ENCODE measurements at places on chromosomes 5 and 9. TPM values are rescaled to one million over a fixed set of nuclear protein-coding genes. Genes with fewer than 3 reads are reported as not detected.

DNA sequence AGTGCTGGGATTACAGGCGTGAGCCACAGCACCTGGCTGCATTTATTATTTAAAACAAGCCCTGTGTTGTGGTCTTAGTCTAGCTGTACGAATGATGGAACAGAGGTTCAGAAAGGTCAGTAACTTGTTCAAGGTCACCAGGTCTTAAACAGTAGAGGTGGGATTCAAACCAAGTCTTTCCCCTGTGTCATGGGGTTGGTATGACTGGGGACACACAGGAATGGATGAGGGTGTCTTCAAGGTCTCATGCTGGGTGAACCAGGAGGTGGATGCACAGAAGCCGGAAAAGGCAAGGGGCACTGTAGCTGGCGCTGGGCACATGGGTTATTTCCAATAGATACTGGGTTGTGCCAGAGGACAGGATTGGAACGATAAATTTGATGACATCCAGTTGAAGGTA is 32.2 kb upstream of the TJP2 start:
- no peak for DNase-seq

DNA sequence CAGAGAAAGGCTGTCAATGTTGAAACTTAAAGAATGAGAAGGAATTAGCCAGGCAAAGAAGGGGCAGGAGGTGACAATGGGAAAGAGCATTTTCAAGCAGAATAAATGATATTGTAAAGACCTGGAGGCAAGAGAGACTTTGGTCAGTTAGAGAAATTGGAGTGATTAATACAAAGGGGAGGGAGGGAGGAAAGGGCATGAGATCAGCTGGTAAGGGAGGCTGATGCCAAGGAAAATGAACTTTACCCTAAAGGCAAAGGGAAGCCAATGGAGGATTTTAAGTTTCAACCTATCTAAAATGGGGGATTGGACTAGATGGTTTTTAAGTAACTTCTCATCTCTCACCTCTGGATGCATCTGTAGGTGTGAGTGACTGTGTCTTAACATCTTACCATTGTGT is 23.3 kb downstream of the C5 start:
- DNase-seq, result no peak

DNA sequence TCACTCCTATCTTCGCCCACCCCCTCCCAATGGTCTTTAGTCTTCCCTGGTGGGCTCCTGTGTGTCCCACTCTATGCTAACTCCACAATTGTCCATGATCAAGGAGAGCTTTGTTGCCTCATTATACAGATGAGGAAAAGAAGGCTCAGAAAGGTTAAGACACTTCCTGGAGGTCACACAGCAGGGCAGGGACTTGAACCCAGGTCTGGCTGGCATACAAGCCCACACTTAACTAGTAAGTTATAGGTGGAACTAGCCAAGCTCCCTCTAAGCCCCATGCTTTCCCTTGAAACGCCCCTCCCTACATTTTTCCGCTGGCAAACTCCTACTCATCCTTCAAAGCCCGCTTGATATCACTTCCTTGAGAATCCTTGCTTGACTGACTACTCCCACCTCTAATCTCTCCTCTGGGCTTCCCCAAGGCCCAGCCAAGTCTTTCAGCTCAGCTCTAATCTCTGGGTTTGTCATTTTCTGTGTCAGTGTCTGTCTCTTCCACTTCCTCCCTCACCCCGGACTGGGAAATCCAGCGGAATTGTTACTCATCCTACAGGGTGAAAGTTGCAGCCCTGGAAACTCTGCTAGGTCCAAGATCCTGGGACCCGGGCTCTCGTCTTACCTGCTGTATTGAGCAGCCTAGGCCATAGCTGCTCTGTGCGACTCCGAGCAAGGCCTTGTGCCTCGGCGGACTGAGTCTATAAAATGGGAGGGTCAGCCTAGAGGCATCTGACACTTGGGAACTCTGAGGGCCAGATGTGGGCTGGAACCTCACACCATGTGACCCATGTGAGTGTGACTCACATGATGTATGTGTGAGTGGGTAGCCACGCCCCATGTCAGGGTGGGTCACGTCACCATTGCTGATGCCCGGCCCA is 144.5 kb downstream of the GAPVD1 start:
- DNase-seq, result no peak

- DNase-seq, result no peak
These were observed 288.8 kb upstream of the ADAMTSL1 start for GRCh38 chr9:18185196-18185595.

GRCh38 chr5:34490506-34491250 is 165.4 kb upstream of the RAI14 start:
- no peak for DNase-seq

GRCh38 chr5:137563301-137563645 is 64.1 kb upstream of the SPOCK1 start:
- no peak for DNase-seq

DNA sequence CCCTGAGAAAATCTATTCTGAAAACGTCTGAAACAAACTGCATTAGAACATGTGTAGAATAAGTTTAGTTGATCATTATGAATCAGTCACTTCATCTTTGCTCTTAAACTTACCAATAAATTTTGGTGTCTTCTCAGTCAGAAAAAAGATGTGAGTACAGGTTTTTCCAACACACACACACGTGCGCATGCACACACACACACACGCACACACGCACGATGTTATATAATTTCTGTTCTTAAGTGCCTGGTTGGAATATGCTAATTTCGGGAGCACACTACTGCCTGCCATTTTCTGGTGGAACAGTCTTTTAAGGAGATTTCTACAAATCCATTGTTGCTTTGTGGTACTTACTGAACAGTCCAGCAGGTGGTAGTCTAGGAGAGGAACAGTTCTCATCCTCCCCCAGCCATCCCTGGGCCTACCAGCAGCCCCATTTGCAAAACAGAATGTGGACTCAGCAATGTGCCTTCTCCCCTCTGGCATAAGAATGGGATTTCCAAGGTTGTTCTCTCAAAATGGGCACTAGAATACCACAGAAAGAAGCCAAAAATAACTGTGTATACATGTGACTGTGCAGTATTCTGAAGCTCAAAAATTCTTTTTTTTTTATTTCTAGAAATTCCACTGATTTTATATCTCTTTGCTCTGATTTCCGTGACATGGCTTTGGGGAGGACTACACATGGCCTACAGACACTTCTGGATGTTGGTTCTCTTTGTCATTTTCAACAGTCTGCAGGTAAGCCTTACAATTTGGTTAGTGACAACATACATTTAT is 281.3 kb downstream of the ARRDC3 start:
- DNase-seq, result peak; percentile 28

DNA sequence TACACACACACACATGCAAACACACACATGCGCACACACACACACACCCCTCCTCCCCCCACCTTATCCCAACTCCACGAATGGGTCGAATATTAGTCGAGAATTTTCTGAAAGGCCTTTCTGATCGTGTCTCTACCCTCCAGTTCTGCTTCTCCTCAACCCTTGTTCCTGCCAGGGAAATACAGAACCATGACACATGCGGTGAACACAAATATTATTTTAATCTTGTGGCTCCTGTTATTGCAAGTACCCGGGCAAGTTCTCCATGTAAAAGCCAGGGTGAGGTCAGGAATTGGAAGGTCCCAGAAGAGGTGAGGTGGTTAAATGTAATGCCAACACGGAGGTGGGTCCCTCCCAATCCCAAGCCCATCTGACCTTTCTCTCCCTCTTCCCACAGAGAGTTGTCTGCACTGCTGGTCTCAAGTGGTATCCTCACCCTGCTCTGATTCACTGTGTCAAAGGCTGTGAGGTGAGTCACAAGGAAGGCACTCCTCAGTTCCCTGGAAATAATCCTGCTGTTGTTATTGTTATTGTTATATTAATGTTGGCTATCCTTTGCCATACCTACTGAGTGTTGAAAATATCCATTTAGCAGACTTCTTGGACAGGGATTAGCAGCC is 223.7 kb downstream of the PAPPA start:
- DNase-seq, result peak; percentile 61

DNA sequence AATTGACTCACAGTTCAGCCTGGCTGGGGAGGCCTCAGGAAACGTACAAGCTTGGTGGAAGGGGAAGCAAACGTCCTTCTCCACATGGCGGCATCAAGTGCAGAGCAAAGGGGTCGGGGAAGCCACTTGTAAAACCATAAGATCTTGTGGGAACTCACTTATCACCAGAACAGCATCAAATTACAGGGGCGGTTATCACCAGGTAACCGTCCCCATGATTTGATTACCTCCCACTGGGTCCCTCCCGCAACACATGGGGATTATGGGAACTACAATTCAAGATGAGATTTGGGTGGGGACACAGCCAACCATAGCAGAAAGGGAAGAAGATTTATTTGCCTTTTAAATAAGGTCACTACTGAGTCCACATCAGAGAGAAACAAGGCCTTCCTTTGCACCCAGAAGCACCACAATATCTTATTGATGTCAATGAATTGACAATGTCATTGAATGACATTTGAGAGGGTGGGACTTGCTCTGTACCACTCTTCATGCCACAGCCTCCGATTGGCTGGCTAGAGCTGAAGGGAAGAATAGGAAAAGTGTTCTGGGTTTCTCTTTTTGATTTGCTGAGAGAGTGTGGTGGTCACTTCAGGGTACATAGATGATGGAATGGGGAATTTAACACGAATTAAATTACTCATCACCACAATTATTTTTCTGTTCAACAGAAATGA is 11.0 kb downstream of the SKP2 start:
- no peak for DNase-seq

- DNase-seq, result peak; percentile 1
These were observed 571 bp downstream of the PPIC start for GRCh38 chr5:123035918-123036390.

- peak; percentile 19 for DNase-seq
These were observed 21.0 kb upstream of the SCGB3A2 start for GRCh38 chr5:147857302-147858129.

- no peak for DNase-seq
These were observed 277.2 kb upstream of the CDH9 start for GRCh38 chr5:27315363-27316270.

DNA sequence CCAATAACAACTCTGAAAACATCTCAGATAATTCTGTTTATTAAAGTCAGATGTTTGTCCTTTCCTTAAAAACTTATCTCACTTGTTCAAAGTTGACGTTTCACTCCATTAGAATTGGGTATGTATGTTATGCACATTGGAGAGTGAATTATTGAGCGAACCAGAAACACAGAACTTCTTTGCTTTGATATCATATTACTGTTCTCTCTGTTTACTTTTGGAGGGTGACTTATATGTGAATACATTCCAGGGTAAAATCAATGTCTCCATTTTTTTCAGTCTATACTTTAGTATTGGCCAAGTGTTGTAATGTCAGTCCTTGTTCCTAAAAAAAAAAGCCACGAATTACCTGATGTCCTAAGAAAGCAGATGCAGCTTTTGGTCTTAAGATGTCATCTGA is 307.4 kb downstream of the CSNK1G3 start:
- no peak for DNase-seq

DNA sequence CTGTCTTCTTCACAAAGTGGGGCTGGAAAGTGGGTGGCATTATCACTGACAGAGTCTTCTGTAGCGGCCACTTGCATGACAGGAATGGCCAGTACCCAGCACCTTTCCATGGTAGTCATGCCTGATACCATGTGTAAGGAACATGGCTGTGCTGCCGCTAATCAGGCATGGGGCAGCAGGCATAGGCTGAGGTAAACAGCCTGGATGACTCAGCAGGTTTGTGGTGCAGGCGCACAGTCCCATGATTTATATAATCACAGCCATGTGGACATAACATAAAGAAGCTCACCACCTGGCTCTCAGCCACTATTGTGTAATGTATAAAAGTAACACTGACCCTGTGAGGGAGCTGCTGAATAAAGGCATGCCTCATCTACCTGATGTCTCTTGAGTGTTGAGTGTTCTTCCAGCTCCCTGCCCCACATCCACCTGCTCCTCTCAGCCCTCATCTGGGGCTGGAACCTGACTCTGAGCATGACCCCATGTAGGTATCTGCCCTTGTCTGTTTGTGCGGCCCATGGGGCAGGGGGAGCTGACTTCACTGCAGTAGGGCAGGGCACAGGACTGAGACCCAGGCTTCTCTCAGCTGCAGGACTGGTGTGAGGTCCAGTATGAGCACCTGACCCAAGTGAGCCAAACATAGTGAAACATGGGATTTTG is 13.2 kb upstream of the ICE1 start:
- DNase-seq, result no peak

GRCh38 chr9:130215341-130216119 is 43.3 kb downstream of the NCS1 start:
- peak; percentile 68 for DNase-seq

GRCh38 chr5:120613729-120614128 is 149.6 kb downstream of the PRR16 start:
- DNase-seq, result peak; percentile 23

- DNase-seq, result no peak
These were observed 17.9 kb upstream of the TRIO start for GRCh38 chr5:14125262-14125661.

GRCh38 chr5:33010846-33011245 is 299.7 kb downstream of the NPR3 start:
- no peak for DNase-seq

GRCh38 chr5:111572561-111572960 is 60.2 kb upstream of the STARD4 start:
- no peak for DNase-seq

DNA sequence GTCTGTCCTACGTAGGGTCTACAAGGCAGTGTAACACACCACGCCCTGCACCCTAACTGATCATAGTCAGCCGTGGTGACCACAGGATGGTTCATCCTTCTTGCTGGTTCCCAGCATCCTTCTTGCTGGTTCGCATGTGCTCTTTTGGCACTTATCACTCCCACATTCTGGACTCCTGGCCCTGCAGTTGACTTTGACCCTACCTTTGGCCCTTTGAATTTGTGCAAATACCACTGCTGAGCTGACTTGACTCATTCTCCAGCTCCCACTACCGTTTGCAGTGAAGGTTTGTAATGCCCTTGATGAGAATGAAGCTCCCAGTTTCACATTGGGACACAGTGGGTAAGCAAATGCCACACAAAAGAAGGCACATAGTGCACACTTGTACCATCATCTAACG is 33.8 kb downstream of the PALM2AKAP2 start:
- no peak for DNase-seq

DNA sequence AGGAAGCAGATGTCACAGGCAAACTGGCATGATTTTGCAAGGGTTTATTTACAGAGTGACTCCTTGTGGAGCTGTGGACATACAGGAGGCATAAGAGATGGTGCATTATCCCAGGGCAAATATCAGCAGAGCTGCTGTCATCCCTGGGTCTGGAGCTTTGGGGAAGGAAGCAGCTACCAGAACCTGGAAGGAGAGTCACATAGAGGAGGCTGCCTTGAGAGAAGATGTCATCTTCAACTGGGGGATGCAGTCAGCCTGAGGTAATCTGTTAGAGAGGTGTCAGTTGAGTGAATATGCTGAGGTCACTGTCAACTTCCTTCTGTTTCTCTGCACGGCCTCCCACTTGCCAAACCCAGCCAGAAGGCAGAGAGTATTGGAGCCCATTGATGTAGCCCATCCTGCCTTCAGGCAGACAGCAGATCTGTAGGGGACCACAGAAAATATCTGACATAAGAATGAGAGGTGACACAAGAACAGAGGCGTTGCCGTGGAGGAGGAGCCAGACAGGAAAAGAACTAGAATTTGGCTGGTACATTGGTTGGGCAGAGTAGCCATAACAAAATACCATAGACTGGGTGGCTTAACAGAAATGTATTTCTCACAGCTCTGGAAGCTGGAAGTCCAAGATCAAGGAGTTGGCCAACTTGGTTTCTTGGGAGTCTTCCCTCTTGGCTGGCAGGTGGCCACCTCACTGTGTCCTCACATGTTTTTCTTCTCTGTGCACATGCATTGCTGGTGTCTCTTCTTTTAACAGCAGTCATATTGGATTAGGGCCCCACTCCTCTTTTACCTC is 102.8 kb downstream of the SNX18 start:
- DNase-seq, result no peak

PRDM9 gene
- total RNA-seq, result not detected

C5 gene
- 0.89 TPM for total RNA-seq

RNF183 gene
- not detected for total RNA-seq

FCHSD1 gene
- 18.1 TPM for total RNA-seq

C1QTNF2 gene
- 0.07 TPM for total RNA-seq

PCDHGB2 gene
- total RNA-seq, result 1.2 TPM

FGF1 gene
- 12.1 TPM for total RNA-seq
